ENCODE measurements at places on chromosomes 7 and 10. TPM values are rescaled to one million over a fixed set of nuclear protein-coding genes. Genes with fewer than 3 reads are reported as not detected.

DNA sequence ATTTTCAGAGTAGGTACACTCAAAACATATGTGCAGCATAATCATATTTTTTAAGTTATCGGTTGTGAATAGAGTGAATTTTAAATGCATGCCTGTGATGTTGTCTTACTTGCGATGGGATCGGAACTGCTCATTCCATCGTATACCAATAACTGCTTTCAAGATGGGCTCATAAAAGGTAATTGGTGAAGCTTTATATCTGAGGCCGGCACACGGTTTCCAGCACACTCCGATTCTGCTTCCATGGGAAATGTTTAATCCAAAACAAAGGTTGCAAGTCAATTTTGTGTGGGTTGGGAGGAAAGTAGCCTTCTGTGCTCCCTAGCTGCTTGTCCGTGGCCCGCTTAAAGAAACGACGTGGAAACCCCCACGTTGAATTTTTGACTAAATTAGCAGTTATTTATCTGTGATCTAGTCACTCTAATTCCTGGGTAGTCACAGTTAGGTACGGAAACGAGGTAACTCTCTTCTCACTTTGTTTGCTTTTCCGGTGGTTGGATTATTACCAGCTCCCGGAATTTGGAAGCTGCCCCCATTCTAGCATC is 10.1 kb upstream of the CELF2 start:
- no peaks in the 10 kb centered on the region for H3K4me1 ChIP-seq
- H3K27ac ChIP-seq: no peak overlapping the region
- no peak overlapping the region for H3K4me3 ChIP-seq
- no peak for DNase-seq

- H3K27me3 ChIP-seq: peaks cover 39% of the 10 kb centered on the region
- peaks cover 34% of the 10 kb centered on the region for H3K4me1 ChIP-seq
- no peak for DNase-seq
- H3K27ac ChIP-seq: peak overlapping the region; percentile 91
Measured at GRCh38 chr10:70477661-70478162, 855 bp upstream of the PALD1 start.

Gene C10orf105
- not detected for total RNA-seq

Gene C10orf143
- total RNA-seq: 1.3 TPM

Gene MOGAT3
- not detected for total RNA-seq

- no peaks in the 10 kb centered on the region for H3K36me3 ChIP-seq
- no peak overlapping the region for H3K4me3 ChIP-seq
- peaks cover 5% of the 10 kb centered on the region for H3K4me1 ChIP-seq
- DNase-seq: no peak
- no peak overlapping the region for H3K27ac ChIP-seq
- H3K27me3 ChIP-seq: no peaks in the 10 kb centered on the region
Measured at GRCh38 chr10:131645756-131646155, 255.1 kb upstream of the PPP2R2D start.

- H3K27ac ChIP-seq: peak overlapping the region; percentile 78
- DNase-seq: peak; percentile 93
Measured at GRCh38 chr7:74587435-74588126, 69.9 kb upstream of the GTF2I start.

Gene ZNF438
- 37.9 TPM for total RNA-seq

Gene FGL2
- 0.87 TPM for total RNA-seq

- H3K36me3 ChIP-seq: no peaks in the 10 kb centered on the region
- no peaks in the 10 kb centered on the region for H3K27me3 ChIP-seq
- no peak for DNase-seq
- no peak overlapping the region for H3K4me3 ChIP-seq
- no peaks in the 10 kb centered on the region for H3K4me1 ChIP-seq
Measured at GRCh38 chr7:47233996-47234395, 347.9 kb downstream of the TNS3 start.

DNA sequence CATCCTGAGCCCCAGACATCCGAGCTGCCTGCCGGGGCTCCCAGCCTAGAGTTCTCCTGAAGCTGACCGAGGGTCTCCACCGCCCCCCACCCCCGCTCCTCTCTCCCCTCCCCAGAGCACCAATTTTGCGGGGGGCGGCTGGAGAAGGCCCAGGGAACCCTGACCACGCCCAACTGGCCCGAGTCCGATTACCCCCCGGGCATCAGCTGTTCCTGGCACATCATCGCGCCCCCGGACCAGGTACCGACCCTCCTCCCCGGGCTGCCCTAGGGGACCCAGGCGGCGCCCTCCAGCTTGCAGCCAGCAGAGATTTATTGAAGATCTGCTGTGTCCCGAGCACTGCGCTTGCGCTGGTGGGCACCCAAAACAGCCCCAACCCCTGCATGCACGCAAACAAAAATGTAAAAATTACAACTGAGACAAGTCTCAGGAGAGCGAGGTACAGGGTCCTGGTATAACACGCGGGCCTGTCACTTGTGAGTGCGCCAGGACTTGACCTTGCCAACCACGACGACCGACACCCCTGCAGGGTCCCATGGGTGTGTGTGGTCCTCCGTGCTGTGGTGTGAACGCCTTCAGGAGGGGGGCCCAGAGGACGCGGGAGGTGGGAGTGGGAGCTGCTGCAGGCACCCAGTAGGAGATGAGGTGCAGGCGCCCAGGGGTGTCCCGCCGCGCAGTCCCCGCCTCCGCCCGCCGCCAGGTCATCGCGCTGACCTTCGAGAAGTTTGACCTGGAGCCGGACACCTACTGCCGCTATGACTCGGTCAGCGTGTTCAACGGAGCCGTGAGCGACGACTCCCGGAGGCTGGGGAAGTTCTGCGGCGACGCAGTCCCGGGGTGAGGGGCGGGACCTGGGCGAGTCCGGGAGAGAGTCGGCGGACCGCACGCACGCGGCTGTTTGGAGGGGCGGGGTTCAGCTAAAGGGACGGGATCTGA is 3.1 kb downstream of the PCOLCE start:
- DNase-seq: peak; percentile 80
- H3K27ac ChIP-seq: peak overlapping the region; percentile 71
- H3K27me3 ChIP-seq: peaks cover 3% of the 10 kb centered on the region
- H3K4me3 ChIP-seq: peak overlapping the region; percentile 77
- peaks cover 32% of the 10 kb centered on the region for H3K4me1 ChIP-seq
- no peaks in the 10 kb centered on the region for H3K36me3 ChIP-seq

DNA sequence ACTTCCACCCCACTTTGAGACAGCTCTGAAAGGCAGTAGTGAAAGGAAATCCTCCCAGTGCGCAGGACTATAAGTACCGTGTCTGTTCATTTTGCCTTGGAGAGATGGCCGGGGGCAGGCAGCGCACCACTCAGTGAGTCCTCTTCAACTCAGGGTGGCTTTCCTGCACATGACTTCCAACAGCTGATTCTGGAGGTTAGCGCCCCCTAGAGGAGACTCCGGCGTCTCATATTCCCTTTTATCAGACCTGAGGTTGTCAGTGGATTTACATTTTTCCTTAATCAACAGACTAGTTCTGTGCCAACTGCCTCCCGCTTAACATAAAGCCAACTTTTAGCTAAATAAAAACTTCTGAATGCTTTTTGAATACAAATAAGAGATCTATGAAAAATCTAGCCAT is 101.0 kb downstream of the HERPUD2 start:
- H3K4me1 ChIP-seq: no peaks in the 10 kb centered on the region
- no peak for DNase-seq
- H3K4me3 ChIP-seq: no peak overlapping the region
- no peaks in the 10 kb centered on the region for H3K27me3 ChIP-seq

DNA sequence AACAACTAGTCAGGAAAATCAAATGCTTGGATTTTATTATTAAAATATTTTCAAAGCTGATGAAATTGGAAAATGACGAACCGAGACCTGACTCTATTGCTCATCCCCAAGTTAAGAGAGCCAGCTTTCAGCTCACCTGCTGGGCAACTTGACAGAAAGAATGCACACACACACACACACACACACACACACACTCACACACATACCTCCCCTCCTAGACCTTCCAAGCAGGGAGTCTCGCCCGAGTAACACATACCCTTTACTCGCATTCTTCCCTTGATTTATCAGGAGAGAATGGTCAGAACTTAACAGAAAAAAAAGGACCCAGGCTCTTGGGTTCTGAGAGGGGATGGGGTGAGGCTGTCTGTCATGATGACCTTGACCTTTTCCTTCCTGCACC is 19.1 kb downstream of the GPRIN2 start:
- H3K4me3 ChIP-seq: no peak overlapping the region
- H3K27me3 ChIP-seq: peaks cover 34% of the 10 kb centered on the region
- H3K27ac ChIP-seq: no peak overlapping the region
- DNase-seq: peak; percentile 20
- H3K4me1 ChIP-seq: peaks cover 34% of the 10 kb centered on the region

Gene GPR22
- total RNA-seq: 1.5 TPM

GRCh38 chr10:130360826-130361311 is 224.7 kb downstream of the GLRX3 start:
- no peaks in the 10 kb centered on the region for H3K4me1 ChIP-seq
- peaks cover 10% of the 10 kb centered on the region for H3K27me3 ChIP-seq
- no peaks in the 10 kb centered on the region for H3K36me3 ChIP-seq
- no peak overlapping the region for H3K4me3 ChIP-seq
- no peak overlapping the region for H3K27ac ChIP-seq
- peak; percentile 16 for DNase-seq

- no peaks in the 10 kb centered on the region for H3K36me3 ChIP-seq
- no peak overlapping the region for H3K4me3 ChIP-seq
- no peaks in the 10 kb centered on the region for H3K4me1 ChIP-seq
- no peak for DNase-seq
- no peak overlapping the region for H3K27ac ChIP-seq
Measured at GRCh38 chr7:70379210-70379609, 752.7 kb upstream of the GALNT17 start.

DNA sequence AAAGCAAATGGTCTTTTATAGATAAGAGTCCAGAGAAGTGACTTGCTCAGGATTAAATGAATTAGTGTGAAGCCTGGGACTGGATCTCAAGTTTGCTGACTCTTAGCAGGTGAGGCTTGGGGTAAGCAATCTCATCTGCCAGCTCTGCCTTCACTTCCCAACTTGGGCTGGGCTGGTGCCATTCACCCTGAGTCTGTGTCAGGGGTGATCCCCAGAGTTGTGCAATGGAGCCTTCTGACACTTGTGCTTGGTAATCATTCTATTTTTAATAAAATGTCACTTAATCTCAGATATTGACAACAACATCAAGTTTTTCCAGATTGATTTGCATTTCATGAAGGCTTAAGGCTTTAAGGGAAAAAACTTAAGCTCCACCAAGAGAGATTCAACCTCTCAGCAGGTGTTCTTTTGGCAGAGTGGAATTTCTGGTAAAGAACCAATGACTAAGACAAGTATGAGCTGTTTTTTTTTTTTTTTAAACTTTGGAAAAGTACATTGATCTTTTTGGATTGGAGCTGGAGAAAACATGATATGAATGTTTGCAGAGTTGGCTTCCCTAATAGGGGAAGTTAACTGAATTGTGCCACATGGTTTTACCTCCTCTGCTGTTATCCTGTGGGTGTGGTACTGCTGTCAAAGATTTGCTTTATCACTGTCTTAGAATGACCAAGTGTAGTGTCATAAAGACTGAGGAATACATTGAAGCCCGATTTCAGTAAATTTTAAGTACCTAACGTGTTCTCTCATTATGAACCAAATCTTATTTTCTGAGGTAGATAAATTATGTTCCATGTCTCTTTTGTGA is 48.6 kb upstream of the GPR37 start:
- no peak for DNase-seq
- H3K27me3 ChIP-seq: no peaks in the 10 kb centered on the region
- no peak overlapping the region for H3K4me3 ChIP-seq
- H3K4me1 ChIP-seq: no peaks in the 10 kb centered on the region
- H3K27ac ChIP-seq: no peak overlapping the region

DNA sequence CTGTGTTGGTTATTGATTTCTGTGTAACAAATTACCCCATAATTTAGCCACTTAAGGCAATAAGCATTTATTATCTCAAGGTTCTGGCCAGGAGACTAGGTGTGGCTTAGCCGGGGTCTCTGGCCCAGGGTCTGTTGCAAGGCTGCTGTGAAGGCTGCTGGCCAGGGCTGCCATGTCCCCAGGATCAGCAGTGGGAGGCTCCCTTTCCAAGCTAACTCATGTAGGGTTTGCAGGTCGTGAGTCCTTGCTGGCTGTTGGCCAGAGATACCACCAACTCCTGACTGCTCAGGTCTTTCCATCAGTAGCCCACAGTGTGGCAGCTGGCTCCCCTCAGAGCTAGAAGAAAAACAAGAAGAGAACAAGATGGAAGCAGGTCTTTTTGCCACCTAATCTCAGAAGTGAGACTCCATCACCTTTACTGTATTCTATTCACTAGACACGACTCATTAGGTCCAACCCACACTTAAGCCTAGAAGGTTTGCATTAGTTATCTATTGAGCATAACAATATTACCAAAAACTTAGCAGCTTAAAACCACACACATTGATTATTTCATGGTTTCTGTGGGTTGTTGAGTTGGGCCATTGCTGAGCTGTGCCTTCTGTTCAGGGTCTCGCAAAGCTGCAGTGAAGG is 185.6 kb downstream of the PFKFB3 start:
- H3K27me3 ChIP-seq: no peaks in the 10 kb centered on the region
- peaks cover 3% of the 10 kb centered on the region for H3K4me1 ChIP-seq
- no peak for DNase-seq
- no peaks in the 10 kb centered on the region for H3K36me3 ChIP-seq
- H3K4me3 ChIP-seq: no peak overlapping the region
- no peak overlapping the region for H3K27ac ChIP-seq

Gene TIMM23
- 32.7 TPM for total RNA-seq

DNA sequence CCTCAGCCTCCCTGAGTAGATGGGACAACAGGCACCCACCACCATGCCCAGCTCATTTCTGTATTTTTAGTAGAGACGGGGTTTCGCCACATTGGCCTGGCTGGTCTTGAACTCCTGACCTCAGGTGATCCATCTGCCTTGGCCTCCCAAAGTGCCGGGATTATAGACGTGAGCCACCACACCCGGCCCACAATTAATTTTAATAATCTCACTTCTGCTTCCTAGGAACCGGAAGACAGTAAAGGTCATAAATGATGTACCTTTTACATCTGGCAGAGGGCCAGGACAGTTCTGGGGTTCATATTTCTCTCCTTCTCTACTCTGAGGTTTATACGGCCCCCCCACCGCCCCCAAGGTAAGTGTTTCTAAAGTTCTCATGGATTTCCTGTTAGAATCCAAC is 31.2 kb upstream of the AOAH start:
- no peak overlapping the region for H3K4me3 ChIP-seq
- no peaks in the 10 kb centered on the region for H3K36me3 ChIP-seq
- H3K27me3 ChIP-seq: no peaks in the 10 kb centered on the region
- no peak overlapping the region for H3K27ac ChIP-seq

Gene AGR3
- total RNA-seq: 74.0 TPM

DNA sequence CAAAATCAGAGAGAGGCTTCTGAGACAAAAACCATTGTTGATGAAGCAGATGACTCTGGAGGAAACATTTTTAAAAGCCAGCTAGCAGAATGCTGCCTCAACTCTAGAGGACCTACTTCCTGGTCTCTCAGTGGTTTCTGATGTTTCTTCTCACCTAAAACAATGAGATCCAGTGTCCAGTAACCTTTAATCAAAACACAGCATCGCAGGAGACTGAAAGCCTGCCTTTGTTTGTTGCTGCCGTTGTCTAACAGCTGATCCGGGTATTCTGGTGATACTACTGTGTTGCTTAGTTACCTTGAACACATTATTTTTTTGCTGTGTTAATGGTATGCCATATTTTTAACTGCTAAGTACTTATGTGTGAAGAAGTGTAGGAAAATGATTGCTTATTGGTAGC is 70.9 kb downstream of the WIPF3 start:
- no peaks in the 10 kb centered on the region for H3K36me3 ChIP-seq
- H3K4me1 ChIP-seq: no peaks in the 10 kb centered on the region
- no peak overlapping the region for H3K27ac ChIP-seq
- H3K27me3 ChIP-seq: no peaks in the 10 kb centered on the region
- H3K4me3 ChIP-seq: no peak overlapping the region
- peak; percentile 60 for DNase-seq

Gene PAPOLB
- total RNA-seq: not detected

- peaks cover 9% of the 10 kb centered on the region for H3K4me1 ChIP-seq
- no peaks in the 10 kb centered on the region for H3K36me3 ChIP-seq
- no peak overlapping the region for H3K27ac ChIP-seq
- no peak overlapping the region for H3K4me3 ChIP-seq
- H3K27me3 ChIP-seq: no peaks in the 10 kb centered on the region
Measured at GRCh38 chr10:52229291-52229931, 84.7 kb upstream of the DKK1 start.

All from stomach (tissue), 19 donors.